SK-N-SH (cell line): ENCODE measurements at places on chromosomes 3 and 15. TPM values are rescaled to one million over a fixed set of nuclear protein-coding genes. Genes with fewer than 3 reads are reported as not detected.

Gene INTS14
- polyA plus RNA-seq, result 44.9 and 55.5 TPM in 2 replicates

Gene GRK7
- 0.03 TPM in 1 of 2 replicates, not detected in the other for polyA plus RNA-seq

Gene FAM227B
- 4.4 and 5.8 TPM in 2 replicates for polyA plus RNA-seq

Gene CD276
- 60.1 and 86.2 TPM in 2 replicates for polyA plus RNA-seq

Gene TLE3
- polyA plus RNA-seq, result 8.4 and 14.7 TPM in 2 replicates

Gene FEM1B
- polyA plus RNA-seq, result 14.0 and 22.2 TPM in 2 replicates

Gene GNAT1
- not detected in 2 replicates for polyA plus RNA-seq

Gene C3orf80
- polyA plus RNA-seq, result 0.02 TPM in 1 of 2 replicates, not detected in the other

Gene TIPIN
- polyA plus RNA-seq, result 5.7 and 6.0 TPM in 2 replicates
